ENCODE measurements at places on chromosomes 2 and 18. TPM values are rescaled to one million over a fixed set of nuclear protein-coding genes. Genes with fewer than 3 reads are reported as not detected.

DNA sequence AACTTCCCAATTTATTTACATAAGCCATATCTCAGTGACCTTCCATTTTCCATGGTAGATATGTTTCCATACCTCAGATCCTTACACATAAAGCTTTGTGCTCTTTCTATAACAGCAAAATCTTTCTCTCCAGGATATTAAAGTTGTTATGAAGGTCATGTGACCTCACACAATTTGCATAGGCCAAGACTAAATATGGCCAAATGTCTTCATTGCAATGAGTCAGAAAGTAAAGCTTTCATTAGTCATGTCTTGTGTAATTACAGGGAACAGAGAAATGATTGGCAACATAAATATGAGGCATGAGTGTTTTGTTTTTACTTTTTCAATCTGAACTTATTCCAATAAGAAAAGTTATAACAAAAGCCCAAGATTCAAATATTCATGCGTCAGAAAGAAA is 243.5 kb downstream of the ASXL3 start:
- DNase-seq: no peak

- DNase-seq: no peak
Measured at GRCh38 chr18:13253786-13254688, 35.5 kb downstream of the LDLRAD4 start.

Gene ANKRD62
- total RNA-seq: 0.10 TPM

DNA sequence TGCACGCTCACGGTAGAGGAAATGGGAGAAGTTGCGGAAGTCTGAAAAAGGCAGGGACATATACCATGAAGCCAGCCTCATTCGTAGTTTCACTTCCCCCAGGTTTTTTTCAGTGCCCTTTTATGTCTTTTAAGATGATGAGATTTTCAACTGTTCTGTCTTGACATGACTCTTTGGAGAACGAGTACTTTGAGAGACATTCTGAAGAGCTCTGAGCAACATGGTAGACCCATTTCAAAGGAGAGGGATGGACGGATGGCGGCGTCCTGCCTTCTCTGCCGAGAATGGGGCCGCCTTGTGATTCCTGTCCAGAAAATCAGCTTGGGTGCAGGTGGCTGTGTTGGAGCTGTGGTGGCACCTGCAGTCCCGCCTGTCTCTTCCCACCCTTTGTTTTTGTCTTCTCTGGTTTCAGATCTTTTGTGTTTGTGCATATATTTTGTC is 41.7 kb downstream of the SH3BP4 start:
- no peak for DNase-seq

Gene DNAJC27
- total RNA-seq: 11.5 TPM

GRCh38 chr18:38552732-38553321 is 987.2 kb upstream of the CELF4 start:
- DNase-seq: no peak

GRCh38 chr2:54432251-54433015 is 23.7 kb upstream of the SPTBN1 start:
- no peak for DNase-seq

Gene VIL1
- total RNA-seq: not detected

DNA sequence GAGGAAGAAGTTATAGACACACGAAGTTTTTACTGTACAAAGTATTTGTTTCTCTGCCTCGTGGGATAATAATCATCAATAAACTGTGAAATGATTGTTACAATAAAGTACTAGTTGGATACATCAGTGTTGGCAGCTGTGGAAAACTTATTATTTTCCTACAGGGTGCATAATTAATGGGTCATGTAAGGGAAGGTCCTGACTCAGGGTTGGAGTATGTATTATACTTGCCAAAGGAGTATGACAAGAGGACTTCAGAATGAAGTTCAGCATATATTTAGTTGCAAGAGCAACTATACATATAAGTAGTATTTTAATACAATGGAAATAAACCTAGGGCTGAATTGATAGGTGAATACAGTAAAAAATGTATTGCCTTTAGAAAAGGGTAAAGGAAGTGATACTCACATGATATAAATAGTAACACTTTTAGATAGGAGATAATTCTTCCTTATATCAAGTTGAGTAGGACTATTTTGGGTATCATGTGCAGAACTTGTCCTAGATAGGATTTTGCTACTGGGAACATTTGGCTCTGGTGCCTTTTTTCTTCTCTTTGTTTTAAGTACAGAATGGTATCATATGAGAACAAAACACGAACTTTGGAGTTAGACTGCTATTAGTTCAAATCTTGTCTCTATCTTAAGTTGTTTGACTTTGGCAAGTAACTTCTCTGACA is 79.1 kb downstream of the PLCL1 start:
- DNase-seq: no peak

Gene COL4A3
- 7.3 TPM for total RNA-seq

DNA sequence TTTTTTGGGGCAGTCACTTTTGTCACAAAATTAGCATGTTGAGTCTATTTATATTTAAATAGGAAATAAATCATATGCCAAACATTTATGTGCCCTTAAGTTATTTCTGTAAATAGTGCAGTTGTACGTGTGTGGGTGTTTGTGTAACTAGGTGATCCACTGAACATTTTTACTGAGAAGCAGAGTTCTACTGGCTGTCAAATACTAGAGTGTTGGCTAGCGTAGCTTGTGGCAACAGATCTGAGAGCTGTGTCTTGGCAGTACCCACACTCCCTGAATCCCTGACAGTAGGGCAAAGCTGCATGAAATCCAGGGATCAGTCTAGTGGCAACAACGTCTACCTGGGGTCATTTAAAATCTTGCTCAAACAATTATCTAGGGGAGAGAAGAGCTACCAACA is 273.1 kb upstream of the SLC8A1 start:
- DNase-seq: no peak

Measured in tongue (tissue), 3 donors.